ENCODE measurements at places on chromosomes 11 and 22.

GRCh38 chr11:3074912-3075589, 17.8 kb upstream of the CARS1 start:
- DNase-seq = no peak

GRCh38 chr11:117693344-117693743, 103.7 kb downstream of the DSCAML1 start:
- peak; percentile 14 for DNase-seq

DNA sequence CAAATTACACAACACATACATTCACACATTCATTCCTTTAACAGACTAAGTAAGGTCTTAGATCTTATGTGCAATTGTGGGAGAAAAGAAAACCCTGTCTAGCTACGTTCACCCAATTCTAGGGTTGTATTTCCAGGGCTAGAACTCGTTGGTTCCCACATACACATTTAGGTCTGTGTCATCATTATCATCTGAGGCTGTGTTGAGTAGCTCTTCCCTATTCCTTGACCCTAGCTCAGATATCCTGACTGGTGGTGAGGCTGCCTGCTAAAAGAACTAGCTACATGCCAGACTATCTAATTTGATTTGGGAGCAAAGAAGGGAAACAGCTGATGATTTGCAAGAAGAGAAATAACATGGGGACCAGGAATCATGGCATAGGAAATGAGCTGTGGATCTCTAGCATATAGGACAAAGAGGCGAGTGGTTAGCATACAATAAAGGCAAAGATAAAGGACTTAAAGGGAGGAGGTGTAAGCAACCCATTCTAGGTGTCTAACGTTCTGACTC, 27.5 kb upstream of the OR10G7 start:
- DNase-seq = no peak

GRCh38 chr11:15769203-15769602, 587.1 kb downstream of the SOX6 start:
- DNase-seq = peak; percentile 54

- DNase-seq = no peak
Measured at GRCh38 chr11:118226781-118227180, 2.0 kb upstream of the JAML start.
